Tibial artery (tissue), 4 donors: ENCODE measurements at places on chromosomes 2 and 18.
A peak's percentile ranks its signal among the peaks of the same experiment; 100 is the strongest.

GRCh38 chr18:3679241-3679640 lies 229.3 kb downstream of the TGIF1 start:
- DNase-seq, result no peak

- no peak for DNase-seq
Measured at GRCh38 chr2:43041173-43041591, 185.2 kb downstream of the ZFP36L2 start.

GRCh38 chr2:37132914-37133313 lies 23.9 kb downstream of the EIF2AK2 start:
- DNase-seq, result no peak

DNA sequence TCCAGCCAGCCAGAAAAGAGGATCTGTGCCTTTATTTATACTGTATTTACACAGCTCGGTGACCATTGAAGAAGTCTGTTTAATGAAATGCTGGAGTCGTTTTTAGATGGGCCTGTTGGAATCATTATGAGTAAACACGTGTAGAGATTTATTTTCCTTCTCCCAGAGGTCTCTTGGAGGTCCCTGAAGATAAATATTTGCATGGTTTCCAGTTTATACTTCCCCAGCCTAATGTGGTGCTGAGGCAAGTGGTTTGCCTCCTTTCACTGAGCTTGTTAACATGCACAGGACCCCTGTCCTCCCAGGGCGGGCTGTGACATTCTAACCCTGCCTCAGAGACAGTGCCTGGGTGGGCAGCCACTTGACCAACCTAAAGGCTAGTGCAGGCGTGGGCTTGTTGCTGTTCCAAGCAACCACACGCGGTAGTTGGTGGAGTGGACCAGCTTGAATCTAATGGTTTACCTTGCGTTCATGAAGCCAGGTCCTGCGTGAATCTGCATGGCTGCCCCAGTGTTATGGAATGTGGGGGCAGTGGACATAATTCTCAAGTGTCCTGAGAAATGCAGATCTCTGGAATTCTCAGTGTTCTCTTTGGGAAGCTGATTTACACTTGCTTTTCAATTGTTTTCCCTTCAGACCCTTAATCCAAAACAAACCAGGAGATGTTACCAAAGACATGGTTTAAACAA lies 130.2 kb upstream of the DLX2 start:
- no peak for DNase-seq

- no peak for DNase-seq
Measured at GRCh38 chr18:25282896-25283703, 68.9 kb downstream of the ZNF521 start.

GRCh38 chr18:76213991-76214390 lies 281.1 kb downstream of the ZNF516 start:
- DNase-seq, result no peak

- DNase-seq, result peak; percentile 53
Measured at GRCh38 chr2:219331560-219332213, 857 bp downstream of the RESP18 start.

- DNase-seq, result no peak
Measured at GRCh38 chr2:140770645-140771044, 1360.2 kb downstream of the LRP1B start.

DNA sequence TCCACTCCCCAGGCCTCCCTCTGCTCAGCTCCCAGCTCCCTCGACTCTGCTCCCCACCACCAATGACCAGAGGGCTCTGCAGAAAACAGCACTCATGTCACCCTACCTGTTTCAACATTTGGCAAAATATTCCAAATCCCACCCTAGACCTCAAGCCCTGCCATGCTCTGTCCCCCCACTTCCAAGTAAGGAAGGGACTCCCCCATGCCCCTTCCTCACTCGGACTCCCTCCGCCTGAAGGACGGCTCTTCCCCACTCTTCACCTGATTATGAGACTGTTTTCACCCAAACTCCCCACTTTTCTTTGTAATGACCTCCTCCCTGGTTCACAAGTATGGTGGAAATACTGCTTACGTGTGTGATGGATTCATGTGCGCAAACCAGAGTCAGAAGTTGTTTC lies 208.4 kb downstream of the MGAT5 start:
- DNase-seq, result no peak

DNA sequence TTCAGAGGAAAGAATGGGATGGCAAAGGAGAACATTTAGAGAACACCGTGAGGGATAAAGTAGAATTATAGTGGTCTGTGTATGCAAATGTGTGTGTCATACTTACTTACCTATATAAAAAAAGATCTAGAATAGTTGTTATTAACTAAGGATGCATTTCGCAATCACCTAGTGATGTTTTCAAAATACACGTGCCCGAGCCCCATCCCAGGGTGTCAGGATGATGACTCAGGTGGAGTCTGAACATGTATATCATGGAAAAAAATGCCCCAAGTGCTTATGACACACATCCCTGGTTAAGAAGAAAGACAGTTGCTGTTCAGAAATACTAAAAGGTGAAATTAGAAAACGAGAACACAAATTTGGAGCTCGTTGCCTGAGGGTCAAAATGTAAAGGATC lies 109.0 kb downstream of the CERS6 start:
- DNase-seq, result no peak

GRCh38 chr2:8334866-8335325 lies 347.0 kb upstream of the ID2 start:
- DNase-seq, result no peak

GRCh38 chr2:200418399-200418798 lies 91.5 kb downstream of the KCTD18 start:
- DNase-seq, result no peak

GRCh38 chr18:78652001-78652545 lies 327.5 kb upstream of the SALL3 start:
- no peak for DNase-seq

- no peak for DNase-seq
Measured at GRCh38 chr2:45394216-45394615, 216.9 kb downstream of the SRBD1 start.

- peak; percentile 74 for DNase-seq
Measured at GRCh38 chr2:47174733-47175361, 19.7 kb upstream of the STPG4 start.

DNA sequence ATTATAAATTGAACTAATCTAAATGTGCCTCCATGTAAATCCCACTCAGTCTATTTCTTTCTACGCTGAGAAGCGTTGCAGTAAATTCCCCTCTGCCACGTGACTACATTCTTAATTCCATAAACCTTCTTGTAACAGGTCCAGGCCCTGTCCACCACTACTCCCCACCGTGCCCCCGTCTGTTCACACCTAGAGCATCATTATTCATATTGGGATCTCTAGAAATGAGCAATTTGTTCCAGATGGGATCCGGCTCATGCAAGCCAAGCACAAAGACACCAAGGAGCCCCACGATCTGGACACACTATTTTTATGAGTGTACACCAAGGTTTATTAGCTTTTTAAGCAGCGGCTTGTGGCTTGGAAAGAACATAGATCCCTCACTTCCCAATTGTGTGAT lies 38.2 kb downstream of the BOLA3 start:
- no peak for DNase-seq

DNA sequence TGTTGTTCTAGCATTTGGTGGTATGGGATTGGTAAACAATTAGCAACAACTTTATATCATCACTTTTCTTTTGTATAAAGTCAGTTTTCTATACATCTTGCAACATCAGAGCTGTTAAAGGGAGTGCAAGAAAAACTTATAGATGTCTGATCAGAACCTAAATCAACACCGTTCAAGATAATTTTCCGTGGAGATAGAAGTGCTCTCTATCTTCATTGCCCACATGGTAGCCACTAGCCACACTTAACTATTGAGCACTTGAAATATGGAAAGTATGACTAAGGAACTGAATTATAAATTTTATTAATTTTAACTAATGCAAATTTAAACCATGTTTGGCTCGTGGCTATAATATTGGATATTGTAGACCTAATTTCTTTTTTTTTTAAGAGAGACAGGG lies 5.2 kb downstream of the TTC27 start:
- no peak for DNase-seq

GRCh38 chr2:71299507-71299906 lies 32.1 kb upstream of the ZNF638 start:
- no peak for DNase-seq

DNA sequence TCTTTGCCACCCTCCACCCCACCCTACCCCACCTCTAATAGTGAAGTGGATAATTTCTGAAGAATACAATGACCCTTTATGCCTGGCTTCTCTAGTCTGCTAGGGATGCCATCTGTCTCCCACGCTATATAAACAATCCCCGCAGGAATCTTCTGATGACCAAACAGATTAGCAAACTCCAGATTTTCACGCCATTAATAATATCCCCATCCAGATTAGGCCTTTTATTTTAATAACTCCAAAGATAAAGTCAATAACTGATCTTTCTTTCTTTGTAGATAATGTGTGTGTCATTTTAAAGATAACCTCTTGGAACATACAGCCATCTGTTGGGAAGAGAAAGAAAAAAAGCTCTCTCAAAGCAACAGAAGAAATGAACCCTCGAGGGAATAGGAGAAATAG lies 47.9 kb upstream of the CCDC150 start:
- DNase-seq, result no peak

- DNase-seq, result no peak
Measured at GRCh38 chr2:82301506-82301905, 1997.0 kb upstream of the LRRTM1 start.

- no peak for DNase-seq
Measured at GRCh38 chr2:164967781-164968228, 12.5 kb upstream of the SLC38A11 start.

DNA sequence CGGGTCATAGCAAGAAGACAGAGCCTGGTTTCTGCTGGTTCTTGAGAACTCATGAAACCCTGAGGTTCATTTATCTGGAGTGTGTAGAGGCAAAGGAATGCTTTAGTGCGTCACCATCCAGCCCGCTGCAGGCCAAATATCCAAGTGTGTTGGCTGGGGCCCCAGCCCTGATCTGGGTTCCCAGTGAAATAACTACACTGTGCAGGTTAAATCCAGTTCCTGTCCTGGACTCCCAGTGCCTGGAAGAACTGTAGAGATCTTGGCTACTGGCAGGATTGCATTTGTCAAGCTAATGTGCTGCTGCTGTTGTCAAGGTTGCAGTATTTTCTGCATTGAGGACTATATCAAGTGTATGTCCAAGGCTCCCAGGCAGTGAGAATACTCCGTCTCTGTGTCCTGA lies 89.9 kb downstream of the MAPK4 start:
- peak; percentile 96 for DNase-seq

DNA sequence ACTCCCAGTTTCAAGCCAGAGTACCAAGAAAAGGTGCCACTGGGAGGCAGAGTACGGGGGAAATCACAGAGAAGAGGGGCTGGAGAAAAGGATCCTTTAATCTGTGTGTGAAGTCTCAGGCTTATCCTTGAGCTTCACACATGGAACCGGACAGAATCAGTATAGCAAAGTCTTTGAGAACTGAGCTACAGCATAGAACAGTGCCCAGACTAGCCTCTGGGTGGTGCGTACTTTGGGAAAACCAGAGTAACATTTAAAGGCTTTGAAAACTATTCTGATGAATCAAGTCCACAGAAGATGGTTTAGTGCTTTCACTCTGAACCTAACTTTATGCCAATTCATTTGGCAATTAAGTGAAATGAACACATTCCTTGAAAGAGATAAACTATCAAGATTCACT lies 83.1 kb downstream of the BABAM2 start:
- no peak for DNase-seq
